ENCODE measurements at places on chromosomes 13 and 19.

DNA sequence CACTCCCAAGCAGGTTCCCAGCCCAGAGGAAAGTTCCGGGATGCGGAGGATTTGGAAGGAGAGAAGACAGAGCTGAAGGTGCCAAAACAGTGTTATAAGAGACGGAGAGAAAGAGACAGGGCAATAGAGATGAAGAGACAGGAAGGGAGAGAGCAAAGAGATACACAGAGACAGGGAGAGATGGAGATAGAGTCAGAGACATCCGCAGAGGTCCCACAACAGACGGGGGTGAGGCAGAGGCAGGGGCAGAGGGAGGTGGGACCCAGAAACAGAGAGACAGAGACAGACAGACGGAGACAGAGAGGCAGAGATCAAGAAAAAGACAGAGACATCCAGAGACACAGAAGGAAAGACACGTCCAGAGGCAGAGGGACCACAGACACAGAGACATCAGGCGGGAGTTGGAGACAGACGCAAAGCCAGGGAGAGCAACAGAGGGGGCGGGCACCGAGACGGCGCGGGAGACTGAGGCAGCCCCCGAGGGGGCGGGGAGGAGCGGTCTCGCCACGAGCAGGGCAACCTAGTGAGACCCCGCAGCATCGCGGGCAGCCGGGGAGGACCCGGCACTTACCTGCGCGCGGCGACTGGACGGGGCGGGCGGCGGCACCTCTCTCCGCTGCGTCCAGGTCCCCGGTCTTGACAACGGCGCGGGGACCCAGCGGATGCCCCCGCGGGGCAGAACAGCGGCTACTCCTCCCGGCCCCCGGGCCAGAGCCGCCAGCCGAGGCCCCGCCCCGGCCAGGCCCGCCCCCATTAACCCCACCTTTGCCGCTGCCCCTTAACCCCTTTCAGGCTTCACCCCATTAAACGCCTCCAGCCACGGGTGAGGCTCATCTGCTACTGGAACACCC is at the start of gene GPR4:
Gene GPR4, minus strand, starts transcription at position 689 of the 851 bp plus-strand sequence. CDS start 10,346 bp downstream, outside the sequence.
- DNase-seq: no peak

DNA sequence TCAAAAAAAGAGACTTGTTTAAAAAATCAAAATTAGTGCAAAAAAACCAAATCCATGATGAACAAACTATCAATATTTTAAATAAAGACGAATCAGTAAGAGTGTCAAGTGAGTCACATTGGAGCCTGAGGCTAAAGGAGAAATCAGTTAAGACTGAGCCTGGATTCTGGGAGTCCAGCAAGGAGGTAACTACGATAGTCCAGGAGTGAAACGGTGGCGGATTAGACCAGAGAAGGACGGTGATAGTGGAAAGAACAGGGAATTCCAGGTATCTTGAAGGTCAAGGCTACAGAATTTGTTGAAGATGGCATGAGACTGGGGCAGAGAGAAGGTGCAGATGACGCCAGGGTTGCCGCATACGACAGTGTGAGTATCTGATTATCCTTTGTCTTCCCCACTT is 7.0 kb upstream of the NPAS1 start:
- DNase-seq: no peak

GRCh38 chr19:13492128-13492527 is 14.2 kb downstream of the CACNA1A start:
- no peak for DNase-seq

GRCh38 chr13:62320129-62321108 is 904.8 kb upstream of the PCDH20 start:
- no peak for DNase-seq

- no peak for DNase-seq
Observed at GRCh38 chr13:66640231-66640630, 589.9 kb downstream of the PCDH9 start.

- DNase-seq: no peak
Observed at GRCh38 chr13:53885997-53886396, 857.4 kb downstream of the OLFM4 start.

- DNase-seq: no peak
Observed at GRCh38 chr19:31639306-31639705, 290.1 kb upstream of the TSHZ3 start.

GRCh38 chr19:14004619-14005348 is 1.3 kb downstream of the RFX1 start:
- no peak for DNase-seq

- no peak for DNase-seq
Observed at GRCh38 chr13:29369060-29369743, 226.3 kb downstream of the SLC7A1 start.

DNA sequence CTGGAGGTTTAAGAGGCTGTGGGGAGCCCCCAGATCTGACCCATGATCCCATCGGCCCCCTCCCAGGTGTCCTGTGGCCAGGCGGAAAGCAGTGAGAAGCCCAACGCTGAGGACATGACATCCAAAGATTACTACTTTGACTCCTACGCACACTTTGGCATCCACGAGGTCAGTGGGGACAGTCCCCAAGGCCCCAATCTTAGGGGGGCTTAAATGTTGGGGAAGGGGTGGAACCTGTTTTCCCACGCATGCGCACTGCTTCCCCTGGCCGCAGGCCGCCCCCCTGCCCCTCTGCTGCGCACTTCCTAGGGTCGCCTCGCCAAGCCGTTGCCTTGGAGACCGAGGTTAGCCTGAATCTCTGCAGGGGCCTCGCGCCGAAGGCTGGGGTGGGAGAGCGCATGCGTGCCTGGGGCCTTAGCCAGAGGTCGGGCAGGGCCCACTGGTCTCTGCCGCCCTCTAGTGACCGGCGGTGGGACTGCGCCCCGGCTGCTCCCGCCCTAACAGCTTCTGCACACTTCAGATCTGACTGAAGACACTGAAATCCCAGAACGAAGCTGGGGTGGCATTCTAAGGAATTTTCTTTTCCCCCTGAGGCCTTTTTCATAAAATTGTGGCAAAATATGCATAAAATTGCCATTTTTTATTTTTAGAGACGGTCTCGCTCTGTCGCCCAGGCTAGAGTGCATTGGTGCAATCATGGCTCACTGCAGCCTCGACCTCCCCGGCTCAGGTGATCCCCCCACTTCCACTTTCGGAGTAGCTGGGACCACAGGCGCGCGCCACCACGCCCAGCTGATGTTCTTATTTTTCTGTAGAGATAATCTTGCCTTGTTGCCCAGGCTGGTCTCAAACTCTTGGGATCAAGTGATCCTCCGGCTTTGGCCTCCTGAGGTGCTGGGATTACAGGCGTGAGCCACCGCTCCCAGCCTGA is 3.6 kb downstream of the PRMT1 start:
- peak; percentile 82 for DNase-seq

DNA sequence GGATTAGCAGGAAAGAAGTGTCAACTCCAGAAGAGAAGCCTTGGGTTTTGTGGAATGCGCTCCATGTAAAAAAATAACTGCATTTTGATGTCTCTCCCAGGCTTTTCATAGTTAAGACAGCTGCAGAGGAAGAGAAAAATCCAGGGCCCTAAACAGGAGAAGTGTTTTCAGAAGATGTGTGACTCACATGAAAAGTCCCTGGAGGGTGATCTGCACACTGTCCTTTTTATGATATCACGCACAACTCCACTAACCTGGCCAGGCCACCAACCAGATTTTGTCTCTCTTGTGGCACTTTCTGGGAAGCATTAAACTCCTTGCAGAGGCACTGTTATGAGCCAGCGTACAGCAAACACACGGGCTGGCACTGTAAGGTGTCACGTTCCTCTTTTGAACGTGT is 267.3 kb downstream of the FGF9 start:
- DNase-seq: no peak

- DNase-seq: no peak
Observed at GRCh38 chr13:30984620-30985019, 52.2 kb downstream of the TEX26 start.

GRCh38 chr13:33865945-33866344 is 48.0 kb downstream of the RFC3 start:
- no peak for DNase-seq

DNA sequence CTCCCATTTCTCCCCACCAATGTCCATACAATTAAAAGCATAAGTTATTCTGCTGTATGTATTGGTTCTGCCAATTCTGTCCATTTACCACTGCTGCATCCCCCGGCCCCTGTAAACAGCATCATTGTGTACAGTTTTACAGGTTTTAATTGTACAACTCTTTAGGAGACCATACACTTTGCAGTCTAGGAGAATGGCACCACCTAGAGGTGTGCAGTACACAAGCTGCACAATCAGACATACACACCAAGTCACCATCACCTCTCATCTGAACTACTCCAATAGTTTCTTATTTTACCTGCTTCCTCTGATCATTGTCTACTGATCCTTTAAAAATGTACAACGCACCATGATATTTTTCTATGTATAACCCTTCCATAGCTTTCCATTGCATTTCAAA is 855.9 kb upstream of the KLHL1 start:
- DNase-seq: no peak

- DNase-seq: no peak
Observed at GRCh38 chr13:52665325-52665724, 12.7 kb downstream of the SUGT1 start.

DNA sequence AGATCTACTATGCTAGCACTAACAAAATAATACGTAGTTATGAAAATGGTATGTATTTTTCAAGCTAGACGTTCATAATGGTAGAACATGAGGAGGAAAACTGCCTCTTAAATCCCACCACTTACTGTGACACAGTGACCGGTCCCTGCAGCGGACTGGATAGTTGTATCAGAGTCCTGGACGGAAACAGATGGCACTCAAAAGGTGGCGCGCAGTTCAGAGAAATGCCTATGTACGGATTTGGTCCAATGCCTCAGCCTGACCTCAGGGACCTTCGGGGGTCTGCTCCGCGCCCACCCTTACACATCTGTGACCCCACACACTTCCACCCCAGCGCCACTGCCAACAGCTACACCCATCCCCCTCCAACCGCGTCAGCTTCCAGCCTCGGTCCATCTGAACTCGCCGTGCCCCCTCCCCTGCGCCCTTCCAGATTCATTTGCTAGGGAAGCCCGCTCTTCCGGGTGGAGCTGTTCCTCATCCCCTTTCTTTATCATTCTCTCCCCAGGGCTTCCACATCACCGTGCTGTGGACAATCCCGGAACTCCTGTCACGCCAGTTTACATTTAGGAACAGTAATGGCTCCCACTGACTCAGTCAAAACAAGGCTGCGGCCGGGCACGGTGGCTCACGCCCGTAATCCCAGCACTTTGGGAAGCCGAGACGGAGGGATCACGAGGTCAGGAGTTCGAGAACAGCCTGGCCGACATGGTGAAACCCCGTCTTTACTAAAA is 792 bp upstream of the LENG8 start:
- peak; percentile 44 for DNase-seq

- DNase-seq: no peak
Observed at GRCh38 chr19:41915776-41916414, 12.4 kb downstream of the ERFL start.

DNA sequence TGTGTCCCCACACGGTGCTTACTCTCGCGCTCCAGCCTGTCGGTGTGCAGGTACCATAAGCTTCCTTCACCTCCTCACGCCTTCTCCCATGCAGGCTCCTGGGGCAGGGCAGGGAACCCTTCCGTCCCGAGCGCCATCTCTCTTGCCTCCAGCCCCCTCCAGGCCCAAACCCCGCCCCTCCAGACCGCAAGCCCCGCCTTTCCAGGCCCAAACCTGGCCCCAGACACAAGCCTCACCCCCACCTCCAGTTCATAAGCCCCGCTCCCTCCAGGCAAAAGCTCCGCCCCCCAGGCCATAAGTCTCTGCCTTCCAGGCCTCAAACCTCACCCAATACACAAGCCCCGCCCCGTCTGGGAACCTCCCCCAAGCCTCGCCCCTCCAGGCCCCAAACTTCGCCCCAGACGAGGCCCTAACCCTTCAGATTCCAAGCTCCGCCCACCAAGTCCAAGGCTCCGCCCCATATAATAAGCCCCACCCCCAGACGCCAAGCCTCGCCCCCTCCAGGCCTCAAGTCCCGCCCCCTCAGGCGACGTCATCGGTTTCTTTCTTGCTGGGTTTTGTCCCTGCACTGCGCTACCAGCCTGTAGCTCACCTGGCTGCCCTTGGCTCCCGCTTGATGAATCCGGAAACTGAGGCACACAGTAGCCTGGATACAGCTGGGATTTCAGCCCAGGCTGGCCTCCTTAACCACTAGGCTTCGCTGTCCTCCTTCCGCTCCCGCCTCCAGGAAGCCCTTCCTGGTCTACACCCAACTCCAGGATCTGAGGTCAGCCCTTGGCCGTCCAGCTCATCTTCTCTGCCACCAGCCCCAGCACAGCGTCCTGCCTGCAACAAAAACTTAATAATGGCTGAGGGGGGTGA is 16.1 kb downstream of the MKNK2 start:
- DNase-seq: no peak

All from breast epithelium (tissue), 4 donors.